Heart left ventricle (tissue), 16 donors: ENCODE measurements at places on chromosomes 1 and 21. TPM values are rescaled to one million over a fixed set of nuclear protein-coding genes. Genes with fewer than 3 reads are reported as not detected.

DNA sequence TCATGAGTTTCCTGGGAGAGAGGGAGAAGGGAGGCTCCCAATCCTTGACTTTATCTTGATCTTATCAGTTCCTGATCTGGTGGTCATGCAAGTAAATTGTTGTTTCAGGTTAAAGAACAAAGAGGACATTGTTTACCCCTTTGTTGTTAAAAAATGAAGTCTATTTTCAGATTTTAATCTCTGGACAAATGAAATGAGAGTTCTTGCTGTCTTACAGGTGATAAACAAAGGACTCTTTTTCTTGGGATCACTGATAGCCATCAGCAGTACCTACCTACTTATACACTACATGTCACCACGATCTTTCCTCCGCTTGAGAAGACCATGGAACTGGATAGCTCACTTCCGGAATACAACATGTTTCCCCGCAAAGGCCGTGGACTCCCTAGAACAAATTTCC, 48.4 kb downstream of the CHML start:
- H3K4me3 ChIP-seq, result no peak overlapping the region
- no peaks in the 10 kb centered on the region for H3K27me3 ChIP-seq
- no peaks in the 10 kb centered on the region for H3K36me3 ChIP-seq
- no peak for DNase-seq
- no peak overlapping the region for H3K27ac ChIP-seq
- no peaks in the 10 kb centered on the region for H3K4me1 ChIP-seq

The SLC5A9 gene
- not detected for total RNA-seq

DNA sequence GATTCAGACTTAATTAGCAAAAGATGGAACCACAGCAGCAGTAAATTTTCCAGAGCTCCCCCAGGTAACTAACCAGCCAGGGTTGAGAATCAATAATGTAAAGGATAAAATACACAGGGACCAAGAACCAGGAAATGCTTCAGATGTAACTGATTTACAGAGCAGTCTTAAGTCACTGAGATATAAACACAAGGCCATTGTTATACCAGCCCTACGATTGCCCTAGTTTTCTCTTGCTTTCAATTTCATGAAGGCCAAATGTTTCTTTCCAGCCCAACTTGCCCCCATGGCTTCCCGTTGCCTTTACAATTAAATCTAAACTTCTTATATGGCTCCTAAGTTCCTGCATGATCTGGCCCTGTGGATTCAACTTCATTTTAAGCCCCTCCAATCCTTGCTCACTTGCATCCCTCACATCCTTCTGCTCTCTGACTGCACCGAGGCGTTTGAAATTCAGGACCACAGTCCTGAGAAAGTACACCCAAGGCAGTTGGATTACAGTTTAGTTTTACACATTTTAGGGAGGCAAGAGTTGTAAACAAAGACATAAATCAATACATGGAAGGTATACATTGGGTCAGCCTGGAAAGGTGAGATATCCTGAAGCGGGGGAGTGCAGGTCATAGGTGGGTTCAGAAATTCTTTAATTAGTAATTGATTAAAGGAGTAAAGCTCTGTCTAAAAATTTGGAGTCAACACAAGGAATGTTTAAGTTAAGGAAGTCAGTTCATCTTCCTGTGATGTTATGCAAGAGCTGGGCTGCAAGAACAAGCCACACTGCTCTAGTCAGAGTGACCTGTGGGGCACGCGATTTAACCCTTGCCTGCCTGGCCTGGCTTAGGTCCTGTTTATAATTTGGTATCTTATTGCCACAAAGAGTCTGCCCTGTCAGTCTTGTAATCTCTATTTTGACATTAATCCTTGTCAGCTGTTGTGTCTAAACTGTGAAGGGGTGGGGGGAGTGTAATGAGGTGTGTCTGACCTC, 69.9 kb upstream of the COG2 start:
- no peak overlapping the region for H3K27ac ChIP-seq
- no peak overlapping the region for H3K4me3 ChIP-seq
- no peaks in the 10 kb centered on the region for H3K36me3 ChIP-seq

DNA sequence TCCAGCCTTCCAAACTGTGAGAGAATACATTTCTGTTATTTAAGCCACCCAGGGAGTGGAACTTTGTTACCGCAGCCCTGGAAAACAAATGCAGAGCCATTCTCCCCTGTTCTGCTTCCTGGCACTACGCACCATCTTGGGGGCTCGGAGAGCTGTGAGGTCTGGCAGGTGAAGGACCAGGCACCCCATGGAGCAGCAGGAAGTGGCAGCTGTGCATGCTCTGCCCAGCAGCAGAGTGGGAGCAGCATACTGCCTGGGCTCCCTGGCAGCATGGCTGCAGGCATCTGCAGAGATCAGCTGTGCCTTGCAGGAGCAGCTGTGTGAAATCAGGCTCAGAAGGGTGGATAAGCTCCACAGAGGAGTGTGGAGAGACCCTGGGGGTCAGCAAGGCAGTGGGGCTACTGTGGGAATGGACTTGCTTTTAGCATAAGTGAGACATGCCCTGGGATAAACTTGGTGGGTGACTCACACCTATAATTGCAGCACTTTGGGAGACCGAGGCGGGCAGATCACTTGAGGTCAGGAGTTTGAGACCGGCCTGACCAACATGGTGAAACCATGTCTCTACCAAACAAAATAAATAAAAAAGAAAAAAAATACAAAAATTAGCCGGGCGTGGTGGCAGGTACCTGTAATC, 17.7 kb upstream of the ZSCAN20 start:
- no peak overlapping the region for H3K4me3 ChIP-seq
- no peaks in the 10 kb centered on the region for H3K27me3 ChIP-seq
- H3K36me3 ChIP-seq, result no peaks in the 10 kb centered on the region
- no peak overlapping the region for H3K27ac ChIP-seq

GRCh38 chr1:67766141-67766978, 66.9 kb downstream of the GNG12 start:
- H3K27me3 ChIP-seq, result no peaks in the 10 kb centered on the region
- DNase-seq, result no peak
- no peak overlapping the region for H3K4me3 ChIP-seq
- H3K27ac ChIP-seq, result no peak overlapping the region
- H3K4me1 ChIP-seq, result no peaks in the 10 kb centered on the region

The RAD54L gene
- 0.58 TPM for total RNA-seq

DNA sequence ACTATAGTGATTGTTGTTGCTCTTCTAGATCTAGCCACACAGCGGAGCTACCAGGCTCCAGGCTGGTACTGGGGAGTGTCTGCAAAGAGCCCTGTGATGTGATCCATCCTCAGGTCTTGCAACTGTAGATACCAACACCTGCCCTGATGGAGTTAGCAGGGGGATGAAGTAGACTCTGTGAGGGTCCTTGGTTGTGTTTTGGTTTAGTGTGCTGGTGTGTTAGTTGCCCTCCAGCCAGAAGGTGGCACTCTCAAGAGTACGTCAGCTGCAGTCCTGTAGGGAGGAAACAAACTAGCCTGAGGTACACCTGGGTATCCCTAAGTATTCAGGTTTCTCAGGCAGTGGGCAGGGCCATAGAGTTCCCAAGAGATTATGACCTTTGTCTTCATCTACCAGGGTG, 81.2 kb upstream of the TMPRSS2 start:
- peaks cover 19% of the 10 kb centered on the region for H3K27me3 ChIP-seq
- no peaks in the 10 kb centered on the region for H3K36me3 ChIP-seq
- no peak for DNase-seq
- H3K4me3 ChIP-seq, result no peak overlapping the region
- no peak overlapping the region for H3K27ac ChIP-seq

The TRIM67 gene
- not detected for total RNA-seq

GRCh38 chr1:157004806-157005205, 40.7 kb downstream of the ARHGEF11 start:
- H3K4me3 ChIP-seq, result no peak overlapping the region
- DNase-seq, result no peak
- no peaks in the 10 kb centered on the region for H3K36me3 ChIP-seq
- H3K27me3 ChIP-seq, result no peaks in the 10 kb centered on the region
- no peaks in the 10 kb centered on the region for H3K4me1 ChIP-seq
- no peak overlapping the region for H3K27ac ChIP-seq

The CD1D gene
- 1.7 TPM for total RNA-seq

DNA sequence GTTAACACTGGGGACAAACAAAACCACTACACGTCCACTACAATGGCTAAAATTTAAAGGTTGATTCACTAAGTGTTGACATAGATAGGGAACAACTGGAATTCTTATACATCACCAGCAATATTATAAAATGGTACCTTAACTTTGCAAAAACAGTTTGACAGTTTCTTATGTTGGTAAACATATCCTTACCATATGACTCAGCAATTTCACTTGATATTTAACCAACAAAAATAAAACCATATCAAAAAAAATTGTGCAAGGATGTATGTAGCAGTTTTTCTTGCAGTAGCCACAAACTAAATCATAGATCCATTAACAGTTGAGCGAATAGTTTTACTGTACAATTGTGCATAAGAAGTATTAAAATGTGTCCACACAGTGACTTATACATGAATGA, 5.3 kb upstream of the HSPA13 start:
- DNase-seq, result no peak
- H3K4me3 ChIP-seq, result no peak overlapping the region
- H3K27ac ChIP-seq, result no peak overlapping the region

DNA sequence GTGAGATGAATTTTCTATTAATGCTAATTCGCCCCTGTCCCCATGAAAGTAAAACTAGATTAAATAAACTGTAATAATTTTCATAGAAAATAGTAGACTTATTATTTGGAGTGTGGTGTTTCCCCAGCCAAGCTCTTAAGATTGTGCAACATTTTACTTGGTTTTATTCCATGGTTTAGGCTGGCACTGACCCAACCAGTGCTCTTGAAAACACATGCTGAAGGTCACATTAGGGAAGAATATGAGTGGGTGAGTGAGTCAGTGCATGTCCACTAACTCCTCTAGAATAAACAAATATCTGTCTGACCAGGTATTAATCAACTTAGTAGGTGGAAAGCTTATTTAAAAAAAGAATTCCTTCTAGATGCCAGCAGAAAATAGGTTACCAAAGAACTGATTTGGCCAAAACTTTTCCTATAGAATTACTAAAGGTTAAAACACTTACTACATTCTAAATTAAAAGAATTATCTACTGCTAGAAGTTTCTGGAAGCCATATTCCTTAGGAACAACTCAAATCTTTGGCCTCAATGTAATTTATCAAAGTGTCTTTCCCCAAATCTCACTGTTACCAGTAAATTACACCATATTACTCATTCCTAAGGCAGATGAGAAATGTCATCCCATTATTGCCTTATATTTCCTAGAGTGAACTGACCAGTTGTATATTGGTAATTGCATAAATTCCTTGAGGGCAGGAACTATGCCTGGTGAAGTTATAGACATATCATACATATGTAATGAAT, 89.7 kb upstream of the RGS1 start:
- peaks cover 8% of the 10 kb centered on the region for H3K4me1 ChIP-seq
- no peak overlapping the region for H3K27ac ChIP-seq
- H3K36me3 ChIP-seq, result no peaks in the 10 kb centered on the region
- no peaks in the 10 kb centered on the region for H3K27me3 ChIP-seq

The OR2AK2 gene
- total RNA-seq, result not detected

The SPRR1A gene
- total RNA-seq, result not detected

GRCh38 chr1:1677718-1678580, 14.6 kb downstream of the SLC35E2B start:
- no peaks in the 10 kb centered on the region for H3K27me3 ChIP-seq
- no peak for DNase-seq
- no peaks in the 10 kb centered on the region for H3K36me3 ChIP-seq
- peaks cover 15% of the 10 kb centered on the region for H3K4me1 ChIP-seq

DNA sequence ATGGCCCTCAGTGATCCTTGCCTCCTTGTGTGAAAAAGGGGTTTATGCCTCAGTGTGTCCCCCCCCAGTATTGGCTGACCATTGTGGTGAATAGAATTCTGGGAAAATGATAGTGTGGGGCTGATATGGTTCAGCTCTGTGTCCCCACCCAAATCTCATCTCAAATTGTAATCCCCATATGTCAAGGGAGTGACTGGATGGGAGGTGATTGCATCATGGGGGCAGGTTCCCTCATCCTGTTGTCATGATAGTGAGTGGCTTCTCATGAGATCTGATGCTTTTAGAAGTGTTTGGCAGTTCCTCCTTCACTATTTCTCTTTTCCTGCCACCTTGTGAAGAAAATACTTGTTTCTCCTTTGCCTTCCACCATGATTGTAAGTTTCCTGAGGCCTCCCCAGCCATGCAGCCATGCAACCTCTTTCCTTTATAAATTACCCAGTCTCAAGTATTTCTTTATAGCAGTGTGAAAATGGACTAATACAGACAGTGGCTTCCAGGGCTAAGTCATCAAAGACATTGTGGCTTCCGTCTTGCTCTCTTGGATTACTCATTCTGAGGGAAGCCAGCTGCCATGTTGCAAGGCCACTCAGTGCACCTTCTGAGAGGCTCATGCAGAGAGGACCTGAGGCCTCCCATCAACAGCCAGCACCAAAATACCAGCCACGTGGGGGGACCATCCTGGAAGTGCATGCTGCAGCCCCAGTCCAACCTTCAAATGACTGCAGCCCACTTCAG, 40.6 kb upstream of the SOD1 start:
- H3K4me3 ChIP-seq, result no peak overlapping the region
- no peak overlapping the region for H3K27ac ChIP-seq
- no peak for DNase-seq
- H3K27me3 ChIP-seq, result no peaks in the 10 kb centered on the region

GRCh38 chr1:89973471-89974127, 21.3 kb upstream of the ZNF326 start:
- no peak for DNase-seq
- peaks cover 10% of the 10 kb centered on the region for H3K4me1 ChIP-seq
- no peaks in the 10 kb centered on the region for H3K36me3 ChIP-seq
- H3K27me3 ChIP-seq, result no peaks in the 10 kb centered on the region

DNA sequence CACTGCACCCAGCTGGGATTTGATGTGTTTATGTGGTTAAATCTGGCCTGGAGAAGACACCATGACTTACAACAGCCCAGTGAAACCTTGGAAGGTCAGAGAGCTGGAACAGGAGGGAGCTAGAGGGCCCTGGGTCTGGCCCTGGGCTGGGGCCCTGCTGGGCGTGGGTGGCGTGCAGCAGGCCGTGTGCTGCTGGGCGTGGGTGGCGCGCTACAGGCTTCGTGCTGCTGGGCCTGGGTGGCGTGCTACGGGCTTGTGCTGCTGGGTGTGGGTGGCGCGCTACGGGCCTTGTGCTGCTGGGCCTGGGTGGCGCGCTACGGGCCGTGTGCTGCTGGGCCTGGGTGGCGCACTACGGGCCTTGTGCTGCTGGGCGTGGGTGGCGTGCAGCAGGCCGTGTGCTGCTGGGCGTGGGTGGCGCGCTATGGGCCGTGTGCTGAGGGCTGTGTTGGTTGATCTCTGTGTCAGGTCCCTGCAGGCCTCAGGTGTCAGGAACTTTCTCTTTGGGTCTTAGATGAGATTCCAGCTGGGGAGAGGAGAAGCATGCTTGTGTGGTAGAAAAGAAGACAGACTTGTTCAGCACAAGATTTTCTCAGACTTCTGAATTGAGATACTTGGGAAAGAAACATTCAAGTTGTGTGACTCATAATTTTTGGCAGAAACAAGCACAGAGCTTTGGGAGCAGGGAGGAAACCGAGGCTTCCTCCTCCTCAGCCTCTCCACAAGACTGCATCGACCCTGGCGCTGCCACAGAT, 66.0 kb downstream of the COL18A1 start:
- H3K36me3 ChIP-seq, result peaks cover 19% of the 10 kb centered on the region
- peak overlapping the region; percentile 14 for H3K4me3 ChIP-seq
- DNase-seq, result peak; percentile 66
- H3K27ac ChIP-seq, result peak overlapping the region; percentile 78
- H3K4me1 ChIP-seq, result peaks cover 39% of the 10 kb centered on the region

The OR6K3 gene
- total RNA-seq, result not detected

GRCh38 chr1:161091093-161091492, 1.7 kb upstream of the NECTIN4 start:
- no peak overlapping the region for H3K4me3 ChIP-seq
- no peak for DNase-seq
